IMR-90 (cell line): ENCODE measurements at places on chromosomes 7 and 10. TPM values are rescaled to one million over a fixed set of nuclear protein-coding genes. Genes with fewer than 3 reads are reported as not detected.

DNA sequence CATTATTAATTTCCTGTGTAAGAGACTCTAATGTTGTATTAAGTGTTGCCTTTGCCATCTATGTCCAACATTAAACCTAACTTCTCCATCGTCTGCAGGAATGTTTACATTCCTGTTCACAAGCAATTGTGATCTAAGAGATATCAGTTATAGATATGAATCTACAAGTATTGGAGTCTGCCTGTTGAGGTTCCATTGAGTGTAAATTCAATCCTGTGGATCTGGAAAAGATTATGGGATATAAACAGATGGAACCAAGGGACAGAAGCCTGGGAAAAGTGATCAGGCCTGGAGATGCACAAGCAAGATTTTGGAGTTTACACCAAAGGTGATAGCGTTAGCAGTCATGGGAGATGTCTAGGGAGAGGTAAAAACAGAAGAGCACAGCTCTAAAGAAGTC is 135.5 kb downstream of the LSMEM1 start:
- DNase-seq: no peak

- no peak for DNase-seq
These were observed 6.5 kb upstream of the CCSER2 start for GRCh38 chr10:84321902-84322301.

GRCh38 chr10:23543691-23544380 is 105.0 kb downstream of the OTUD1 start:
- DNase-seq: no peak

- peak; percentile 84 for DNase-seq
These were observed 1.1 kb downstream of the PPIA start for GRCh38 chr7:44797329-44798258.

DNA sequence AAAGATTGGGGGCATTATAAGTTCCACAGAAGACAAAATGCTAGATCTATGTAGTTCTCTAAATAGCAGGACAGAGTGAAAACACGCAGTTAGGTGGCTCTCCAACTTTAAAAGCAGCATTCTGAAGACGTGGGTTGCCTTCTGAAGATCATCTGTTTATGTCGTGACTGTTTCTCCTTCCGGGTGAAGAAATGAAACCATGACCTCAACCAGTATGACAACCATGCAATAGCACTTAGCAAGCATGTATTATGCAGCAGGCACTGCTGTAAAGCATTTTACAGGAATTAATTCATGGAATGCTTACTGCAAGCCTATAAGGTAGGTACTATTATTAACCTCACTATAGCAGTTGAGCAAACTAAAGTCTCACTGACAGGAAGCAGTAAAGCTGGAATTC is 125.2 kb downstream of the SLC25A13 start:
- no peak for DNase-seq

- DNase-seq: no peak
These were observed 367.3 kb downstream of the PHTF2 start for GRCh38 chr7:78165854-78166253.

DNA sequence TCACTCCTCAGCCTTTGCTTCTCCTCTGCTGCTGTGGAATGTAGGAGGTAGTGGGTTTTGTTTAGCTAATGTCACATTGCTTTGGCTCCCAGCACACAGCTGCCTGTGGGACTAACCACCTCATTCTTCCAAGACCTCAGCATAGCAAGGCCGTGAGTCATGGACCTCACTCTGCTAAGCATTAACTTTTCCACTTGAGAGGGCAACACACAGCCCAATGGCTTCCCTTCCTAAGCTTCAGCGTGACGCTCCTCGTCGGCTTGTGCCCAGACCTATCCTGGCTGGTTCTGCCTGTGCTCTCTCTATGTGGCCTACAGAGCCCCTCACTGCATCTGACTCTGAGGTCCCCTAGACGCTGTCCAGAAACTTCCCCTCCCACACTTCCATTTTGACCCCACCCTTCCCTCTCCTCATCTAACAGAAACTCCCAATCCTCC is 23.3 kb downstream of the MYOF start:
- DNase-seq: peak; percentile 100

DNA sequence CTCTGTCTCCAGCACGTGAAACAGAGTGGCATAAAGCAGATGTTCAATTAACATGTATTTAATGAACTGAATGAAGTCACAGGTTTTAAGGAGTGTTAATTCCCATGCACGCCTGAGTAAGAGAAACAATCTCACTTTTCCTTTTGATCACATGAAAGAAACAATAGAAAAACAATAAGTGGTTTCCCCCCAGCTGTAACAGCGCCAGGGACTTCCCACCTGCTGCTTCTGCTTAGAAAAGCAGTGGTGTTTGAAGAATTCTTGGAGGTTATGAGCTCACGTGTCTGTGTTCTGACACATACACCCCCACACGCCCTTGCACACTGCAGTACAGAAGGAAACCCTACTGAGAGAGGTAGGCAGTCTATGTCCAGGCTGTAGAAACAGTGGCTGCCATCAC is 51.3 kb upstream of the FRMD4A start:
- peak; percentile 70 for DNase-seq

DNA sequence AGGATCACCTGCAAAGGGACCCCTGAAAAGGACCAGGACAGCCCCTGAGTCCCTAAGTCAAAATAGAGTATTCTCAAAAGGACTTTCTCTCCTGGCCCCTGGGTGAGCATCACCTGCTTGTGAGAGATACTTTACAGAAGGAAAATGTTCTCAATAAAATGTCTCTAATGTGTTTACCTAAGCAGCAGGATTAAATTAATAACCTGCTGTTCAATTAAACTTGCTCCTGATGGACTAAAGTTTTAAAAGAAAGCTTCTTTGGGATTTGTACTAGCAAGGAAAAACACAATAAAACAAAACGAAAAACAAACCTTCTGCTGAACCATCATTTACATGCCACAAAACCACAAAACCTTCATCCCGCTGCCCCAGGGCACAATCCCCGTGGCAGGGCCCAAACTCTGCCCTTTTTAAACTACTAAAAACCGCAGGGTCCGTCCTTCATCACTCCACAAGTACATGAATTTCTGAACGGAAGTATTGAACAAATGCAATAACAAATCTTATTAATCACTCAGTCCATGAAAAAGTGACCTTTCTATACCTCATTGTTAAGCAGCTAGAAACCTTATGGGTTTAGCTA is 197.7 kb downstream of the TCERG1L start:
- no peak for DNase-seq

DNA sequence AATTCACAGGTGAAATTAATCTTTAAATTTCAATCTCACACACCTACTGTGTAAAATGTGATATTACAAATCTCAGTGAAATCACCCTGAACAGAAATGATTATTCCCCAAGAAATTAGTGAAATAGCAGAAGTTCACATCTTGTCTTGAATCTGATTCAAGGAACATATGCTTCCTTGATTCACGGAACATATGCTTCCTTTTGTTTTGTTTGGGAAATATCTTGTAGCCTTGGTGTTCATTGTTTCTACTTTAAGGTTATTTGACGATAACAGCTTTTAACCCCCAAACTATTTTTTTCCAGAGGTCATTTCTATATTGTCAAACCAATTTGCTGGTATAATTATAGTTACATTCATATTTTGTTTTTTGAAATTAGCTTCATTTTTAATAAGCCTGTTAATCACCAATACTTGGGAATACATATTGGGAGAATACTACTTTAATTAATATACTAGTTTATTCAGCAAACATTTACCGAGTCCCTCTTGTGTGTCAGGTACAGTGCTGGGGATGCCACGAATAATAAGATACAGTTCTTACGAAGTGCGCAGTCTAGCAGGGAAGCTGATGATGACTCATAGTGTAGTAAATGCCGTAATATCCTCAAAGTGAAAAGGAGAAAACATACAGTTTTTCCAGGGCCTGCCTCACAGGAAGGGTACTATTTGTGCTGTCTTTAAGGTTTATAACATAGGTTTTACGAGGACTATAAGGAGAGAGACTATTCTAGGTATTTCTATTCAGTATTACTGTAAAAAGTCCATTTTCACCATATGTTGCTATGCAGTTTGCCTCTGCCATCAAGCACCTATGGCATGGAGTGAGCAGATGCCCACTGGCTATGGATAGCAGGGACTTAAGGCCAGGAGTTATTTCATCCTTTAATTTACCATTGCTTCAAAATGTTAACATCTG is 32.5 kb downstream of the PRKAR2B start:
- DNase-seq: no peak

GRCh38 chr10:114458955-114459354 is 54.7 kb upstream of the AFAP1L2 start:
- peak; percentile 4 for DNase-seq

GRCh38 chr10:62082729-62083411 is 181.4 kb downstream of the ARID5B start:
- peak; percentile 74 for DNase-seq

DNA sequence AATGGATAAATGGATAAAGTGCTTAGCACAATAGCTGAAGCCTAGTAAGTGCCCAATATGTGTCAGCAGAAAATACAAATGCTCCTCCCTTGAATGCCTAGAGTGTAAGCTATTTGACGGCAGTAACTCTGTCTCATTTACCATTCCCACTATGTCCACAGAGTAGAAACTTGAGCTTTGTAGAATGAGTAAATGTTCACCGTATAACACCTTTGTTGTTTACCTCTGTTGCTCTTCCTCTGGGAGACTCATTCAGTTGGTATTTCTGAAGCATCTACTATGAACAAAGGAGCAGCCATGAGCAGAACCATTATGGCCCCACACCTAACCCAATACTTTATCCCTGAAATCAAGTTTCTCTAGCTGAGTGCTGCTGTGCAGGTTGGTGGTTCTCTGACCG is 8.4 kb upstream of the SLC16A12 start:
- DNase-seq: no peak

GRCh38 chr10:114492351-114493037 is 88.2 kb upstream of the AFAP1L2 start:
- peak; percentile 34 for DNase-seq

GRCh38 chr10:42992957-42993390 is 83.9 kb upstream of the RET start:
- no peak for DNase-seq

DNA sequence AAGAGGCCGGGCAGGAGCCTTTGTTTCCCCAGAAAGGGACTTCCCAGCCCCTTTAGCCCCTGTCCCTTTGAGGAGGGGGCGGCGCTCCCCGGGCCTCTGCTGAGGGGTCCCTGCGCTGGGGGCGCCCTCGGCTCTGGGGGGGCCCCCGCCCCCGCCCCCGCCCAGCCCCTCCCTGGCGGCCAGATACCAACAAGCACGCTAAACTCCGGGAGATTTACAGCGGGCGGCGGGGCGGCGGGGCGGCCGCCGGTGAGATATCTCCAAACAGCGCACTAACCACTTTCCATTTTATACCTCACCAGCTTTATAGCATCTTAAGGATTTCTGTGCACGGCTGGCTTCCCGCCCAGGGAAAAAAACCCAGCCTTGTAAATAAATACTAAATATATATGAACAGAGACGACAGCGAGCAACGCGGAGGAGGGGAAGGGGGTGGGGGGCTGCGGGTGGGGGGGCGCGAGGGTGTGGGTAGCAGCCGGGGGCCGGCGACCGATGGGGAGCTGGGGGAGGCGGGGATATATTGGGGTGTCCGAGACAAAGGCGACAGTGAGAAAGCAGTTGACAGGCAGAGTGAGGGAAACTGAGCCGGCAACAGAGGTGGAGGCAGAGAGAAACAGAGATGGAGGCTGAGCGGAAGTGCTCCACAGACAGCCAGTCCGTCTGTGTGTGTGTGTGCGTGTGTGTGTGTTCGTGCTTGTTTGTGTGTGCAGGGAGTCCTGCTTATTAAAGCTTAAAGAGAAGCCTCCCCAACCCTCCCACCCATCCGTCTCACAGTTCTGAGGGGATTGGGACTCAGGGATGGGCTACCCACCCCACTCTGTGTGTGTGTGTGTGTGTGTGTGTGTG is 85.8 kb downstream of the HIF1AN start:
- peak; percentile 7 for DNase-seq

DNA sequence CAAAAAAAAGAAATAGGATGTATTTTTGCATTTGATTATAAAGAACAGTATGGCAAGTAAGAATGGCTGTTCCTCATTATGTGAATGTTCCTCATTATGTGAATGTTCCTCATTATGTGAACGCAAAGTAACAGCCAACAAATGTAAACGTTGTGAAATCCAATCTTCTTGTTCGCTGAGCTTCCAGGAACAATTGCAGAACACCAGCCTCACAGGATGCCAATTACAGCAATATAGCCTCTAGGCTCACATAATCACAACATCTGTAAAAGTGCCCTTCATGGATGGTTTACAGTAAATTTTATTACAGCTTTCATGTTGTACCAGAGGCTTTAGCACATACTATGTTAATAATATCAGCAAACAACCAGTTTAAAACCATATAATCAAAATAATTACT is 71.6 kb downstream of the THSD7A start:
- DNase-seq: no peak

GRCh38 chr7:101945034-101945758 is 127.8 kb downstream of the CUX1 start:
- DNase-seq: no peak

DNA sequence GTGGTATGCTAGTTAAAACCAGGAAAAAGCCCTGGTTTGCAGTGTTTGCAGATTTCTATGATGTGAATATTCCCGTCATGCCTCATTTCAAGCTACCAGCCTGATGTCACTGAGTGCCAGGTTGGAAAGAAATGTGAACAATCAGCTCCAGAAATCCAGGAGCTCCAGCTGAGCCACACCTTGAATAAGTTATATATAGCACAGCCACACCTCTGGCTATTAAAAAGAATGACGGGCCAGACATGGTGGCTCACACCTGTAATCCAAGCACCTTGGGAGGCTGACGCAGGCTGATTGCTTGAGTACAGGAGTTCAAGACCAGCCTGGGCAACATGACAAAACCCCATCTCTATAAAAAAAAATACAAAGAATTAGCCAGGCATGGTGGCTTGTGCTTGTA is 18.7 kb upstream of the SLF2 start:
- no peak for DNase-seq

DNA sequence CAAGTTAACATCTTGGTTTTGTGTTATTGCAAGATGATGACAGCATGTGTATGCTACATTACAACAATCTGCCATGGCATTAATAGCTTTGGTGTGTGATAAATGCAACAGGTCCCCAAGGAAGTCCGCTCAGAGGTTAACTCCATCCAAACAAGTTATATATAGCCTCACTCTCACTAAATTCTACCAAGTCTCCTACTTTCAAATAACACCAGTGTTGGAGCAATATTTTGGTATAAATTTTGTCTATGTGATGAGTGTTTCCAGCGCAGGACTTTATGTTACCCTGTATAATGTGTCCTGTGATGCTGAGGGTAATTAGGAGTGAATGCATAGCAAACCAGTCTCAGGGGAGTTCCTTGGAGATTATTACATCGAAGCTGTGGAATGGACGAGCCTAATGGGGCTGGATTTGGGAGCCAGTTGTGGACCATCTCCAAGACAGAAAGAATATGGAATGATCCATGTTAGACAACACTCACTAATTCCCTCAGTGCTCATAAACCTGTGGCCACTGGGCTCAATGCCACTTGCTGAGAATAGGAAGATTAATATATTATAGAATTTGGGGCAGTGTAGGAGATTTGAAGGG is 127.6 kb upstream of the CXCL12 start:
- DNase-seq: no peak

The CADPS2 gene
- 0.28 and 0.54 TPM in 2 replicates for total RNA-seq

The SKIDA1 gene
- 0.56 and 0.72 TPM in 2 replicates for total RNA-seq

The KLLN gene
- total RNA-seq: 0.36 and 0.56 TPM in 2 replicates

The KNDC1 gene
- 0.18 and 0.56 TPM in 2 replicates for total RNA-seq

The IGFBP1 gene
- not detected in 2 replicates for total RNA-seq

The ACHE gene
- not detected in 2 replicates for total RNA-seq

The LYZL1 gene
- not detected in 2 replicates for total RNA-seq

The NUTM2E gene
- total RNA-seq: not detected in 2 replicates

The DLX5 gene
- not detected in 2 replicates for total RNA-seq

The TAS2R5 gene
- under 0.01 and 0.36 TPM in 2 replicates for total RNA-seq

The GBX1 gene
- not detected in 2 replicates for total RNA-seq

The TRUB1 gene
- 17.9 and 26.1 TPM in 2 replicates for total RNA-seq
